ENCODE measurements at places on chromosomes 4 and X. TPM values are rescaled to one million over a fixed set of nuclear protein-coding genes. Genes with fewer than 3 reads are reported as not detected.

IL15 gene
- 3.5 TPM for polyA plus RNA-seq

DNA sequence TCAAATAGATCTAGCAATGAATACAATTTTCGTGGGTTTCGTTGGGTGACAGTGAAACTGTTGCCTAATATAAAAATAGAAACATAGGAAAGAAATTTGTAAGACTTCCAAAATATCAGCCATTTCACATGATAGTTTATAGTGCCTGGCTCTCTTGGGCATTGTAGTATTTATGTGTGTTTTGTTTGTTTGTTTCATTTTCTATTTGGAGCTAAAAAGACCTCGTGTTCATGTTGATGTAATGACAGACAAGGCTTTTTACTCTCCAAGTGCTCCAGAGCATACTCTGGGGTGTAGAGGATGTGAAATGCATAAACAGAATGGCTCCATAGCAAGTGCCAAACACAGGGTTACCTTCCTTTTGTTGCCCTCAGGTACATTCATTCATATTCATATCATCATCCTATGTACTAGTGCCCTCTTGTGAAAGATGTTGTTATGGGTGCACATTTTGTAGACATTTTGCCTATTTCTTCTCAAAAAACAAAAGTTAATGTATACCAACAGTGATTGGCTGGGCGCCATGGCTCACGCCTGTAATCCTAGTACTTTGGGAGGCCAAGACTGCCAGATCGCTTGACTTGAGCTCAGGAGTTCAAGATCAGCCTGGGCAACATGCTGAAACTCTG lies 100.7 kb upstream of the AMOT start:
- peak; percentile 3 for DNase-seq

DNA sequence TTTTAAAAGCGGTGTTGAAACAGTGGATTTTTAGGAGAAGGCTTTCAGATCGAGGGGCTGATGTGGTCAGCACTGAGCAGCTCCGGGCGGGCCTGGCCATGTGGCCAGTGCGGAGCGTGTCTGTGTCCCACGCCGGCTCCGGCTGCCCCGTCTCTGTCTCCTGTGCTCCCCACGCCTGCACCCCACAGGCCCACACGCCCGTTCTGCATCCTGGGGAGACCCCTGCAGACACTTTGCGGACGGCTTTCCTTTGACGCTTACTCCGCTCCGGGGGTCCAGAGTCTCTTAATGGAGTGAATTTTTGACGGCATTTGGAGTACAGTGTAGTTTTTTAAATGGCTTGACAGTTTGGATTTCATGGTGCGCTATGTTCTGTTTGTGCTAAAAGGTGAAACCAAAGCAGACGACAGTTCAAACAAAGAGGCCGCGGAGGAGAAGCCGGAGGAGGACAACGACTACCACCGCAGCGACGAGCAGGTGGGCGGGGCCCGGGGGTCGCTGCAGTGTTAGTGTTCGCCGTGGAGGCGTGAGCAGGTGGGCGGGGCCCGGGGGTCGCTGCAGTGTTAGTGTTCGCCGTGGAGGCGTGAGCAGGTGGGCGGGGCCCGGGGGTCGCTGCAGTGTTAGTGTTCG lies 38.7 kb downstream of the PCGF3 start:
- DNase-seq, result no peak

DNA sequence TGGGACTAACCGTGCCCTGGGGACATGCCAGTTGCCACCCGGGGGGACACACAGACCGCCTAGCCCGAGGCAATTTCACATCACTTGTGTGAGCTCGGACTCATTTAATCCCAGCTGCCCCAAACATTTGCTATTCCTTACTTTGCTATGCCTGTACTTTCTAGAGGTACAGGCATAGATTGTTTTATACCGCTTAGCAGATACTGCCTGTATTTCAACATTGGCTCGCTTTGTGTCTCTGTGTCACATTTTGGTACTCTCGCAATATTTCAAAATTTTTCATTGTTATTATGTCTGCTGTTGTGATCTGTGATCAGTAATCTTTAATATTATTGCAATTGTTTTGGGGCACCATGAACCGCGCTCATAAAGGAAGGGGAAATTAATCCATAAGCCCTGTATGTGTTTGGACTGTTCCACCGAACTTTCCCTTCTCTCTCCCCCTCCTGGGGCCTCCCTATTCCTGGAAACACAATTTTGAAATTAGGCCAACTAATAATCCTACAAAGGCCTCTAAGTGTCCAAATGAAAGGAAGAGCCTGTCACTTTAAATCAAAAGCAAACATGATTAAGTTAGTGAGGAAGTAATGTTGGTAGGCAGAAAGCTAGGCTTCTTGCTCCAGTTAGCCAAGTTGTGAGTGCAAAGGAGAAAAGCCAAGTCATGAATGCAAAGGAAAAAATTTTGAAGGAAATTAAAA lies 568 bp upstream of the CASP6 start:
- DNase-seq, result no peak

TMEM192 gene
- 14.4 TPM for polyA plus RNA-seq

DNA sequence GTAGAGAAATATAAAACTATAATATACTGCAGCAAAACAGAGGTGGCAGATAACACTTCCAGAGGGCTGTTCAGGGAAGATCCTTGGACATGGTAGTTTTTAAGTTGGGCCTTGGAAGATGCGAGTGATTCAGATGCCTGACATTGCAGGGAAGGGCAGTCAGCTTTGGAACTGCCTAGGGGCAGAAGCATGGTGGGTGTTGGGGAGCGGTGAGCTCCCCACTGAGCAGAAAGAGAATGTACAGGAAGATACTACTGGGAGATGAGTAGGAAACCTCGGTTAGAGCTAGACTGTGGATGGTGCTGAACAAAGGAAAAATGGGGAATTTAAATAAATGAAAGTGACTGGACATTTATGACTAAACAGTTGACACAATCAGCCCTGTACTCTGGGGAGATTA lies 24.9 kb upstream of the SEC24B start:
- DNase-seq, result no peak

- no peak for DNase-seq
These were observed 28.9 kb downstream of the CPLX1 start for GRCh38 chr4:797066-797465.

VCX gene
- not detected for polyA plus RNA-seq

LIMCH1 gene
- 1.2 TPM for polyA plus RNA-seq

DNA sequence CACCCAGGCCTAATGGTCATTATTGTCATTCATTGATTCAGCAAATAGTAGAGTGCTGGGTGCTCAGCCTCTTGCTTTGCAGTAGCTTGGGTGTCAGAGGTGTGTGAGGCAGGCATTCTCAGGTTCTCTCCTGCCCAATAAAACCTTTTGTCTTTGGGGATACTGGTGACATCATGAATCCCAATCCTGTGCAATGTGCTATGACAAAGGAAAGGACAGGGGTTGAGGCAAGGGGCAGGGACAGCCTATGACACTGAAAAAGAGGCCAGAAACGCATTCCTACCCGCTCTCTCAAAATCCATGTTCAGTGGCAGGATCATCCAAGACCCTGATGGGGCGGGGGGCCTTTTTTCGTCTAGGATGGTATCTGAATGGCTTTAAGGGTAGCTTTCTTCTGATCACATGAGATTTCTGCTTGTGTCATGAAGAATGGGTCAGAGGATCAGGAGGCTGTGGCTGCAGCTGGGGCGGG lies 1.5 kb upstream of the FAM193A start:
- peak; percentile 40 for DNase-seq

PDGFRA gene
- 28.6 TPM for polyA plus RNA-seq

- no peak for DNase-seq
These were observed 145.2 kb downstream of the CORIN start for GRCh38 chr4:47692691-47693090.

HMX1 gene
- polyA plus RNA-seq, result 0.20 TPM

GRCh38 chr4:68630371-68630770 lies 40.1 kb downstream of the UGT2B15 start:
- DNase-seq, result no peak

DNA sequence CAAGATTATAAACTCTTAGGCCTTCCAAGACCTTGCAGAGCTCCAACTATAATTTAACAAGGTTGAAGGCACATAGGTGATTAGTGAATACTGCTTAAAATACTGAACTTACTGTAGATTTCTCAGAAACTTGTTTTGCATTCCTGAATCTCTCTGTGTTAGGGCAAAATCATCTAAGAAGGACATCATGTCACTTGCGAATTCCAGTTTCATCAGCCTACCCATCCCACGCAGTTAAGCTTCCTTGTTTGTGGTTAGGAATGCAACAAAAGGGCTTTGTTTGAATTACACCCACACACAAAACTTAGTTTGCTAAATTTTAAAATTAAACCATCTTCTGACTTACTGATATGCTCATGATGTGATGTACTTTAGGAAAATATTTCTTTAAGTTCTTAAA lies 174.0 kb downstream of the SOWAHB start:
- no peak for DNase-seq

GRCh38 chr4:20311856-20312255 lies 60.2 kb downstream of the SLIT2 start:
- DNase-seq, result no peak

DNA sequence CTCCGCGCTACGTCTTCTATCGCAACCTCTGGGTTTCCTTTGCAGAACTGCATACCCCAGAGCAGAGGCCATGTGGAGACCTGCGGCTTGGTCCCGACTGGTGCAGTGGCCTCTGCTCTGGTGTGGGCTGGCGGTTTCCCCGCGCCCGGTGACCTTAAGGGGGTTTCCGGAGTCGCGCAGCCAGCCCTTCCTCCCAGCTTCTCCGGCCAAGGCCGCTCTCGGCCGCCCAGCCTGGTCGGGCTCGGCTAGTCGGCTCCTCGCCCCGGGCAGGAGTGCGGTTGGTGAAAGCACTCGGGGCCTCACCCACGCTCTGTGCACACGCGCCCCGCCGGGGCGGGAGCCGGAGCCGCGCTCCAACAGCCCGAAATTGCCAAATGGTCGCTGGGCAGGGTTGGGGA lies 84.9 kb downstream of the BCOR start:
- DNase-seq, result no peak

- DNase-seq, result no peak
These were observed 466.3 kb downstream of the PPARGC1A start for GRCh38 chr4:23423540-23423939.

GRCh38 chrX:57367649-57368048 lies 81.1 kb downstream of the FAAH2 start:
- DNase-seq, result no peak

DNA sequence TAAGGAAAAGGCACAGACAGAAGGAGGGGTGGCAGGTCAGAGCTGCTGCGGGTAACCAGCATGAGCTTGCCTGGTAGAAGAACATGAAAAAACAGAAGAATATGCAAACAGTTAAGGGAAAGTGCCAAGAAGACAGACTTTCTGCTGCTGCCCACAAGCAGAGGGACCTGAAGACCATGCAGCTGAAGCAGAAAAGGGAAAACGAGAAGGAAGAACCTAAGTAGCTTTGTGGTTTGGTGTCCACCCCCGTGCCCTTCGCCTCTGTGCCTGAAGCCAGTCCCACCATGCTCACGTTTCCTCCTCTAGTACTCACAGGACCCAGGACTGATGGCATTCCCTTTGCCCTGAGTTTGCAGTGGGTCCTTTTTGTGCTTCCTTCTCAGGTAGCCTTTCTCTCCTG lies 62.8 kb downstream of the UBA6 start:
- DNase-seq, result no peak

ZRSR2 gene
- 18.7 TPM for polyA plus RNA-seq

- peak; percentile 62 for DNase-seq
These were observed 23.6 kb downstream of the CA5B start for GRCh38 chrX:15761564-15762191.

DNA sequence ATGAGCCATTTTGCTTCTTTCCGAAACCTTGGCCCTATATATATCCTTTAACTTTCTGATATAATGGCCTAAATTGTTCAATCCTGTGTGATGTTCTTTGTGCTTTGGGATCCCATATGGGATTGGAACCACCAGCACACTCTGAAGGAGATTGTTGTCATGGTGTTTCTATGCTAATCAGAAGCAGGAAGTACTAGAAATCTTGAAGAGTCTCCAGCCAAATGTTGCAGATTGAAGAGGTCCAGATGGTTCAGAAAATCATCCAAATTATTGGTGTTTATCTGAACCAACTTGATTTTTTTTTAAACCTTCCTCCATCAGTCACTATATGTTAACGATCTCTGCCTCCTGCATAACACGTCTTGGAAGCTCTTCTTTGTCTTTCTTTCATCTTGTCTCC lies 72.8 kb downstream of the KIT start:
- no peak for DNase-seq

YIPF7 gene
- not detected for polyA plus RNA-seq

HTN1 gene
- not detected for polyA plus RNA-seq

- DNase-seq, result peak; percentile 74
These were observed 208.9 kb downstream of the NWD2 start for GRCh38 chr4:37453281-37453998.

GPC4 gene
- polyA plus RNA-seq, result 0.16 TPM

DNA sequence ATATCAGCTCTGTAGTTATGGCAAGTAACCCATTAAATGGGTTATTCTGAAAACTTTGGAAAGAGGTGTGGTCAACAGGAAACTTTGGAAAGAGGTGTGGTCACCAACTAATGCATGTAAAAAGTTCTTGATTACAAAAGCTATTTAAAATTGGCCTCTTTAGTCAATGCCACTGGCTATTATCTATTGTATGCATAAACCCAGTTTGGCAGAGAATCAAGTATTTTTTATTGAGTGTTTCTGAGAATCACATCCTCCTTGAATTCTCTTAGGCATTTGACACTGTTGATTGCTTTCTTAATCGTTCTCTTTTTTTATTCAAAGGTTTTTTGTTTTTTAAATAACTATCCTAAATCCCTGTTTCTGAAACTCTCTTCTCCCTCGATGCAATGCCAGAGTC lies 7.5 kb downstream of the P2RY4 start:
- DNase-seq, result no peak

GRCh38 chr4:189090174-189090814 lies 850.4 kb upstream of the FRG1 start:
- peak; percentile 40 for DNase-seq

- DNase-seq, result no peak
These were observed 185.7 kb upstream of the HS3ST1 start for GRCh38 chr4:11614426-11614825.

RHOXF2B gene
- polyA plus RNA-seq, result not detected

UGT8 gene
- not detected for polyA plus RNA-seq

SUPT20HL2 gene
- not detected for polyA plus RNA-seq

- no peak for DNase-seq
These were observed 6.8 kb downstream of the IL9R start for GRCh38 chrX:156004256-156004655.

PRRG1 gene
- polyA plus RNA-seq, result 3.0 TPM

- no peak for DNase-seq
These were observed 116.4 kb downstream of the PWWP3B start for GRCh38 chrX:106284431-106285025.

GRCh38 chr4:23750125-23750524 lies 139.7 kb downstream of the PPARGC1A start:
- DNase-seq, result no peak

- DNase-seq, result peak; percentile 93
These were observed at the start of gene STOX2 for GRCh38 chr4:183905081-183905592. STOX2 (plus strand) TSS chr4:183905307; CDS start chr4:183906791, 1,484 bp downstream.

FANCB gene
- polyA plus RNA-seq, result 0.81 TPM

ITM2A gene
- polyA plus RNA-seq, result not detected

DNA sequence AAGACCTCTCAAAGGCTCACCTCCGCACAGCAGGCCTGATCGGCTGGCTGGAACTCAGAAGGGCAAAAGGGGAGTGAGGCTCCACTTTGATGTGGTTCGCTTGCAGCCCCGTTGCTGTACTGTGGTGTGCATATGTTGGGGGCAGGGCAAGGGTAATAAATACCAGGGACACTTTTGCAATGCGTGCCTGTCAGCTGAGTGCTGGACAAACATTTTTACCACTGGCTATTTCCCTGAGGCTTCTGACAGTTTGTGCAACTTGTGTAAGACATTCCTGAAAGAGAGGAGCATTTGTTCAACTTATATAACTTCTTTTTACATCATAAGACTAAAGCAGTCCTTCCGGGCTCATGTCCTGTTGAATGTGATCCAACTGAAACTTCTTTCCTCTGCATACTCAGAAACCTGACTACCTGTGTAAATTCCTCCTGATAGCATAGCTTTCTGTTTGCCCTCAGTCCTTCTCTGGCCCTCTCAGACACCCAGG lies 82.3 kb downstream of the SPRY1 start:
- no peak for DNase-seq

ZNF41 gene
- 2.7 TPM for polyA plus RNA-seq

Measured in SK-N-SH (cell line).